Dermis microvascular lymphatic vessel endothelial cell (primary cell): ENCODE measurements at places on chromosomes 6 and 20.

DNA sequence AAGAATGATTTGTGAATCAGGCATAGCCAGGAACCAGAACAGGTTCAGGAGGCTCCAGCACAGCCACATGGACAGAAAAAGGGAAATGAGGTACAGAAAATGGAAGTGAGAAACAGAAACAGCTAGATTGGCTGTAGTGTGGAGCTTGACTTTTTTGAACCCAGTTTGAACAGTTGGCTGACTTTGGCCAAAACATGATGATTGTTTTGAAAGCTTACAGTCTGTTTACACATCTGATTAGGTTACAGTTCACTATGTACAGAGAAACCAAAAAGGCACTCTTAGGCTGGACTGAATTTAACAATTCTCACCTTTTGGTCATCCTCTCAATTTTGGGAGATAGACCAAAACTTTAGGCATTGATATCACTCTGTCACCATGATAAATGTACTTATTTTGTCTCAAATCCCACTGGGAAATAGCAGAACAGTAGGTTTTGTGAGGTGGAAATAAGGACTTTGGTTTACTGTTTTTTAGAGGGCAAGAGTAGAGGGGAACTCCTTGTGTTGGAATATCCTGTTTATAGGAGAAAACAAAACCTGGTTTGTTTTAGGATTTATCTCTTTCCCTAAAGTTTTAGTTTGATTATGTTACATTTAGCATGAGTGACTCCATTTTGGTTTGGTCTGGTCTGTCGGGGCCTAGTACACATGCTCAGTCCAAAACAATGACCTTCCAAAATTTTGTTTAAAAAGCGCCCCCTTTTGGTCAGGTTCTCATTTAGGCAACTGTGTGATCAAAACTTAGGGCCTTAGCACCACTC is 123.1 kb downstream of the OLIG3 start:
- DNase-seq = no peak

DNA sequence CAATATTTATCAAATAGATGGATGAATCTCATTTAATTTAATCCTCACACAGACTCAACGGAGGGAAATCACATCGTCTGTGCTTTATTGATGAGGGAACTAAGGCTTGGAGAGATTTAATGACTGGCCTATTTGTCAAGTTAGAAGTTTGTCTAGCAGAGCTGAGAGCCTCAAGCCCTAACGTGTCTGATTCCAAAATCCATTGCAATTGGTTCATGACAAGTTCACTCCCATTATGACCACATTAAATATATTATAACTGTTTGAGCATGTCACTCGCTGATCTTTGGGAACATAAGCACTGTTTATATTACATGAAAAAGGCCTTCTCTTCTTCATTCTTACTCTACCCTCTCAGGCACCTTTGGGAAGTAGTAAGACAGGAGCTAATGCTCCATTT is 89.4 kb upstream of the SIRPA start:
- no peak for DNase-seq

DNA sequence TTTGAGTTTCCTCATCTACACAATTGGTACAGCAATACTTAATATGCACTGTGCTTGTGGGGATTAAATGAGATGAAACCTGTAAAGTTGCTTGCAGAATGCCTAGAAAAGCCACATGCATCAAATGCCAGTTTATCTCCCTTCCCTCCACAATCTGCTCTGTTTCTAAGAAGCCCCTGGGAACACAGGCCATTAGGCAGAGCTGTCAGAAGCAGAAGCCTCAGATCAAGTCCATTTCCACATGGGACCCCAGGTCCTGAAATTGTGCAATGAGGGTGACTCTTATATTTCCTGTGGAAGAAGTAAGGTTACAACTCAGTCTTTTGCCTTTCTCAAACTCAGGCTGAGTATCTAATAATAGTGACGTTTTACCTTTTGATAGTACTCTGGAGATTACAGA is 737.4 kb downstream of the KIF16B start:
- DNase-seq = no peak

DNA sequence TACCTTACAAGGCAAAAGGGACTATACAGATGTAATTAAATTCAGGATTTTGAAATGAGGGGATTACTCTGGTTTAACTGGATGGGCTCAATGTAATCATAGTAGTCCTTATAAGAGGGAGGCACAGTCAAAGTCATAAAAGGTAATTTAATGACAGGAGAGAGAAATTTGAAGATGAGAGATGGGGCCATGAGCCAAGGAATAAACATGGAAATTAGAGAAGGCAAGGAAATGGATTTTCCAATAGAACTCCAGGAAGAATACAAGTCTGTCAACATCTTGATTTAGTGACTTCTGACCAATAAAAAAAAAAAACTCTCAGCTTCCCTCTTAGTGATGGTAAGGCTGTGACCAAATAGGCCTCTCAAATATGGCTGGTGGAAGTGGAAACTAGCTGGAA is 101.9 kb upstream of the BEND3 start:
- no peak for DNase-seq

GRCh38 chr6:165571068-165571682 is 91.9 kb downstream of the PDE10A start:
- DNase-seq = no peak

- DNase-seq = no peak
These were observed 297.4 kb downstream of the QKI start for GRCh38 chr6:163711615-163712565.

DNA sequence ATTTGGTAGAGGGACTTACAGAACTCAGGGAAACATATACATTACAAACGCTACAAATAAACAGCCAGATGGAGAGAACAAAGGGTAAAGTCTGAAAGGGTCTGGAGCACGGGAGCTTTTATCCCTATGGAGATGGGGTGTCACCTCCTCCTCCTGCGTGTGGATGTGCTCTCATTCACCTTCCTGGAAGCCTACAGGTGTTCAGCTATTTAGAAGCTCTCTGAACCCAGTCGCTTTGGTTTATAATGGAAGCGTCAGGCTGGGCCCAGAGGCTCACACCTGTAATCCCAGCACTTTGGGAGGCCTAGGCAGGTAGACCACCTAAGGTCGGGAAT is 17.7 kb upstream of the ITCH start:
- DNase-seq = no peak

DNA sequence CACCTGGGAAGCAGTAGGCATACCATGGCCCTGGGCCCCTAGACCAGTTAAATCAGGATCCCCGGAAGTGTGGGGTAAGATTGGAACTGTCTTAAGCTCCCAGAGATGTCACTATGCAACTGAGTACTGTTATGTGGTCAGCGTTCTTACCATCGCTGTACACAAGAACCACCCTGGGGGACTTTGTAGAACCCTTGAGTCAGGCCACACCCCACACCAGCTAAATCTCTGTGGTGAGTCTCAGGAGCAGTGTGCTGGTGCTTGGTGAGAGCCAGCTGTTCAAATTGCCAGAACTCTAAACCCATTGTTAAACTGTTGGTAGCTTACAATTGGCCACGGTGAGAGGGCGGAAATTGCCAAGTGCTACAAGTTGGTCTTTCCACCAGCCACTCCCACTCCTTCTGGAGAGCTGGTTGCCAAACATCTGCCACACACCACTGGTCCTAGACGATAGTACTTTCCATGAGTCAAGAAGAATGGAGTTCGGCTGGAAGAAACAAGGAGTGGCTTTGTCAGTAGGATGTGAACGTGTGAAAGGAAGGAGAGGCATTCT is 80.5 kb upstream of the SYNDIG1 start:
- DNase-seq = no peak

- DNase-seq = no peak
These were observed 8.6 kb downstream of the OR10C1 start for GRCh38 chr6:29447670-29448069.

DNA sequence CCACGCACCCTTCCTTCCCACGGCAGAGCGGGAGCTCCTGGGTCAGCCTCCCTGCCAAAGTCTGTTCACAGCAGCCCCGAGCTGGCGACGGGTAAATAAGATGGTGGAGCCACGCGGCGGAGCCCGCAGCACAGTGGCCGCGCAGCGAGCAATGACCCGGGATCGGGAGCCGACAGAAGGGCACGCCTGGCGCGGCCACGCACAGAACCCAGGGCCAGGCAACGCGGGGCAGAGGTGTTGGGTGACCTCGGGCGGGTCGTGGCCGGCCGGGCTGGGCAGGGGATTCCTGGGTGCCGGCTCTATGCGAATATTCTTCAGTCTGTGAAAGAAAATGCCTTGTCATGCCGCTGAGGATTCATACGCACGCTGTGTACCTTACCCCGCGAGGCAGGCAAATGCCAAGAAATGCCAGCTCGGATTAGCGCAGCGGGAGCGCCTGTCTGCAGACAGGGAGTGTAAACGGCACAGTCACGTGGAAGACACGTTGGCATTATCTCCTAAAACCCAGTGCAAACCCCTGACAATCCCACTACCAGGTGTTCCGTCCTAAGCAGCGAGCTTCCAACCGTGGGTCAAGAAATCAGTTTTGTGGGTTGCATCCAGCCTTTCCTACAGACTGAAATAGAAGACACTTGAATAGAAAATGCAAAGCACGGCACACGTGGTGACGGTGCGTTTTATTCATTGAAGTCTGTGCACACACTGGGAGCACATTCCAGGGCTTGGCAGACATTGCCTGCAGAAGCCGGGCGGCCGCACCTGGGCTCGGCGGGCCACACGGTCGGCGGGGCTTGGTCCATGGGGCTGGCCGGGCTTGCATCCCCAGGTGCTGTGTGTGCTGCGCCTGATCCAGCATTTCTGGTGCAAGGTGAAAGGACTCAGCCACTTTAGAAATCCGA is 18.3 kb downstream of the CHRNA4 start:
- no peak for DNase-seq

- no peak for DNase-seq
These were observed 6.3 kb downstream of the SMOC2 start for GRCh38 chr6:168447282-168447681.

DNA sequence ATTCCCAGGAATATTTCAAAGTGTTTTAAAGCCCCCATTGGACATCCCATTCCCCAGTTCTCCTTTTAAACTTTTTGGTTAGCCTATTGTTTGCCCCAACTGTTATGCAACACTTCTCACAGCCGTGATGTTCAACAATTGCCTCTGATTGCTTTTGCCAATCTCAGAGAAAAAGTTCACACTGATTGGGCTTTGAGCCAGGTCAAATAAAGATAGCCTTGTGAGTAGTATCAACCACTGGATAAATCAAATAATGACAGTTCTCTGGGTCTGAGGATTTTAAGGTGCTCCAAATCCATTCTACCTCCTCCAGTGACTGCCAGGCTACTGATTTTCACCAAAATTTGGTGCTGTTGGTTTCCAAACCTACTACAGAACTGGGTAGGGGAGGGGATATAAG is 19.1 kb upstream of the NOP56 start:
- DNase-seq = no peak

DNA sequence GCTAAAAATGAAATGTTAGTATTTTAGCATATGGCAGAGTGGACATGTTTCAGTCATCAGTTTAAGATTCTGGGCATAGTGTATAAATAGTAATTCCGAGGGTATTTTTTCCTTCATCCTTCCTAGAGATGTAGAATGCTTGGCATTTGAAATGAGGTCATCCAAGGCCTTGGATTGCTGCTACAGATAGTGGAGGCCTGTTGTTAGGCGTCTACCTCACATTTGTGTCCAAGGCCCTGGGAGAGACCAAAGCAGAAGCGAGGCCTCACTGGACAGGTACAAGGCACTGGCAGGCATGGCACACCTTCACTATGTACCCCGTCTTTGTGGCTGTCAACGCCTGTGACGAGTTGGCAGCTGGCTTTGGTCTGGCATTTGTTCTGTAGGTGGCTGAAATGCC is 58.0 kb downstream of the DTD1 start:
- no peak for DNase-seq

- DNase-seq = no peak
These were observed 4.2 kb downstream of the CDYL start for GRCh38 chr6:4780360-4780812.

- DNase-seq = no peak
These were observed 154.1 kb downstream of the FOXA2 start for GRCh38 chr20:22430154-22430745.

DNA sequence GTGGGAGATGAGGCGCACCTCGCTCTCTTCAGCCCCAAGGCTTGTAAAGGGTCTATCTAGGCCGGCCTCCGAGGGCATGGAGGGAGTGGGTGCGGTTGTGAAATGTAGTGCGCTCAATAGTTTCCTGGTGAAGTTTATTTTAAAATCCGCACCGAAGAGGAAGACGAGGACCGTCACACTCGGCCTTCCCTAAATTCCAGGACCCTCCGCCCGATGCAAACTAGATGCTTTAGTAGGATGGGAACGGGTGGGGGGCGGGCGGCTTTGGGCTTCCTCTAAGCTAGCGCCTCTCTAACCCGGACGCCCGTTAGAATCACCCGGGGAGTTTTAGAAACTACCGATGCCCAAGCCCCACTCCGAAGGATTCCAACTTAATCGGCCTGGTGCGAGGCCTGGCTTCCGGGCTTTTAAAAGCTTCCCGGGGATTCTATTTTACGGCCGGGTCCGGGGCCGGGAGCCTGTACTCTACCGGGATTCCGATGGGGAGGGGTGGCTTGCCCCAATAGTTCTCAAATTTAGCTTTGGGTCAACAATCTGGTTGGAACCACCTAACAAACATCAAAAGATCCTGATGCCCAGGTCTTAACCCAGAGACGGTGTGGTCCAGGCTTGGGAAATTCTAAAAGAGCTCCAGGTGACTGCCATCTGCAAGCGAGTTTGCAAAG is 548 bp upstream of the BCAS4 start:
- no peak for DNase-seq

DNA sequence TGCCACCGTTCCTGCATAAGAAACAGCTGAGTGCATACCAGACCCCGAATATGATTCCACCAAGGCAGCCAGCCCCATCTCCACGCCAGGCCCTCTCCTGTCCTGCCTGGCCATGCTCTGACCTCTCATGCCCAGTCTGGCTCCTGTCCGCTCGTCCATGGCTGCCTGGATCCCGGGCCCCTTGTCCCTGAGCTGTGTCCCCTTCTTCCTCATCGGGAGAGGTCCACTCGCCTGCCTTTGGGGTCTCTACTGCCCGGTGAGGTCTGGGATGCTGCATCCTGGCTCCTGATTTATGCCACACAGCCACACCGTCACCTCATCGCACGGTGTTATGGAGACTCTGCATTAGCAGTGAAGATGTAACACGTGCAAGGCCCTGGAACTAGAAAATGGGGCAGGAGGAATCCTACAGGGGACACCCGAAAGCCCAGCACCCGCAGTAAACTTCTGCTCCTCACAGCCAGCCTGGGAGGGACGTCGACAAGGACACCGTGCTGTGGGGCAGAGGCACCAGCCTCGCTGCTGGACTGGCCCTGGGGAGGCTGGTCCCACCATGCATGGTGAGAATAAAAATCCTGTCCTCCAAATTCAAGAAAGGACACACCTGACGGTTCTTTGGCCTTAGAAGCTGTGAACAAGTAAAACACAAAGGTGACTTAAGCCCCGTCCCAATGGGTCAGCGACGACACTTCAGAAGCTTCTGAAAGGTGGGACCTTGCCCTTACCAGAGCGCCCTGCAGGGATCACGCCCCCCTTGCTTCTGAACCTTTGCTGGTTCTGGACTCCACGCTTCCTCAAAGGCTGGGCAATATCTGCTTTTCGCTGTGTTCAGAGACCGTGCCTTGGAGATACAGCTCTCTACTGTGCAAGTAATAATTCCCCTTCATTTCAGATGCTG is 103.0 kb downstream of the DLL1 start:
- DNase-seq = no peak
